DMS53 (cell line): ENCODE measurements at places on chromosomes 7 and 10.

- peak; percentile 83 for DNase-seq
Observed at GRCh38 chr7:126606331-126606730, 646.4 kb downstream of the GRM8 start.

- no peak for DNase-seq
Observed at GRCh38 chr7:92987538-92987937, 130.2 kb downstream of the SAMD9 start.

DNA sequence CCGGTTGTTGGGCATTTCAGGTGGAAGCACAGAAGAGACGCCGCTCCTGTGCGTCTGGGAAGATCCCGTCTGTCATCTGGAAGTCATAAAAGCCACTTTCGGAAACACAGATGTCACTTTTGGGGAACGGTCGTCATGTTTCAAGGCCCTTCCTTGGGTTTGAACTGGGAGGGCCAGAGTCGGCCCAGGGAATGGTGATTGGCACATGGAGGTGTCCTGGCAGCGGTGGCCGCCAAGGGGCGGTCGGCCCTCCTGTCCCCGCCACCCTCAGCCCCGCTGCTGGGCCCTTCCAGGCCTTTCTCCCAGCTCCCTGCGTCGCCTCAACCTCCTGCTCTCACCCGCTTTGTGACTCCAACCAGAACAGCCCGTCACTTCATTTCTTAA lies 115.2 kb upstream of the SFMBT2 start:
- peak; percentile 30 for DNase-seq

- no peak for DNase-seq
Observed at GRCh38 chr10:14588084-14588937, 186.4 kb downstream of the FAM107B start.

DNA sequence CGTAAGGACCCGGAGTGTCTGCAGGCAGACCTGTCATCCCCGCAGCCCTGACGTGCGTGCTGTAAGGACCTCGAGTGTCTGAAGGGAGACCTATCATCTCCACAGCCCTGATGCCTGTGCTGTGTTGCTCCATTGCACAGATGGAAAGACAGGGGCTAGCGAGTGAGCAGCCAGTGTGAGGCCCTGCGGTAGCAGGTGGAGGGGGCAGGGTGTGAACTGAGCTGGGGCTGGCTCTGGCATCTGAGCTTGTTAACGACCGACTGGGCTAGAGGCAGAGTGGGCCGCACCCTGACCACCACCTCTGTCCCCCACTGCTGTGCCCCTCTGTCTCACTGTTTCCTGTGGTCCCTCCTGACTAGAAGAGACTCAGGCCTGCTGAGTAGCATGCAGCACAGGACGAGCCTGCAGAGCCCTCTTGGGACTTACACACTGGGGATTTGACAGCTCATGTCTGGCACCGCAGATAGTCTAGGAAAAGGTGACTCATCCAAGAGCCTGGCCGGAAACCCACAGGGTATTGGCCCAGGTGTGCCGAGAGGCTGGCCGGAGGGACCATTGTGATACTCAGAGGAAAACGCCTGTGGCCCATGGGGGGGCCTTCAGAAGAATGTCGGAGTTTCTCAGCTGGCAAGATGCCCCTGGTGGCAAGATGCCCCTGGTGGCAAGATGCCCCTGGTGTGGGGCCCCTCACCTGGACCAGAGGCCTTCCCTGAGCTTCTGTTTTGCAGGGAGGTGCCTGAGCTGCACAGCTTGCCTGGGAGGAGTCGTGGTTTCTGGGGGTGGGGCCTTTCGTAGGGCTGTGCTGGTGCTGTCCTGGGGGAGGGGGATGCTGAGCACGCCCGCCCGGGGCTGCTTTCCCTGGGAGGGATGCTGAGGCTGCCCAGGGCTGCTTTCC lies 34.3 kb downstream of the INPP5A start:
- DNase-seq: peak; percentile 92

- peak; percentile 51 for DNase-seq
Observed at GRCh38 chr7:65798111-65799075, 74.5 kb upstream of the VKORC1L1 start.

DNA sequence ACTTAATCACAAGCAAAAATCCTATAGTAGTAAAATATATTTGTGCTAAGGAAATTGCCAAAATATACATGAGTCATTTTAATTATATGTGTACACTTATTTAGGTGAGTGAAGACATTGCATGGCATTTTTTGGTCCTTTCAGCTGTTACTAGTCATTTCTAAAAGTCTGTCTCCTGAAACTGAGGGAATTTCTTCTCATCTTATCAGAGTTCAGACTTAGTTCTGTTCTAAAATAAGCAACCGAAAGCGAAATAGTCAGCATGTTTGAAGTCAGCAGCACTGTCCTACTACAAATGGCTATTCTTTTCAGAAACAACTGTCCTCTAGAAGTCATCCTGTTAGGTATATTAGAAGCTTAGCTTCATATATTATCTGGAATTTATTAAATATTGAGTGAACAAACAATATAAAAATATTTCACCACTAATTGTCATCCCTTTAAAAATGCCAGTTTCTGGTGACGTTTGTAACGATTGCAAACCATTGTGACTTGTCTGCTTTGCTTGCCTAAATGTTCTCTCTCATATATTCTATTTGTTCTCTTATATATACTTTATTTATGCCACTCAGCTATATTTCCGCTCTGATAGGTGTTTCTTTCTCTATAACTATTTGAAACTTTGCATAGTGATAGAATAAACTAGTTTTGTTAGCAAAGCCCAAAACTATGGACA lies 227.4 kb upstream of the KAT6B start:
- DNase-seq: no peak

DNA sequence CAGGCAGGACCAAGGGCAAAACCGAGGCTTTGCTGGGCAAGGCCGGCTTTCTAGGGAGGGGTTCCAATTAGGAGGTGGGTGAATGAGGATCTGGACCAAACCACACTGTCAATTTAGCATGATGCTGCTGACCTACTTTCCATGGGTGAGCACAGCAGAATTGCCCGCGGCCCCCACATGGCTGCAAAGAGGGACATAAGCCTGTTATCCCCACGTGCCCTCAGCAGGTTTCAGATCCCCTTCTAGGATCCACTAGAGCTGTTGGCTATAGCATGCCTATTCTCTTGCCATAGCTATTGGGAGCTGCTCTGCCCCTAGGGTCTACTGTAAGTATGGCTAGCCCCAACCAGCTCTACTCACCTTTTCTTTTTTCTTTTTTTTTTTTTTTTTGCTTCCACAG lies 102.8 kb downstream of the COL13A1 start:
- peak; percentile 11 for DNase-seq

DNA sequence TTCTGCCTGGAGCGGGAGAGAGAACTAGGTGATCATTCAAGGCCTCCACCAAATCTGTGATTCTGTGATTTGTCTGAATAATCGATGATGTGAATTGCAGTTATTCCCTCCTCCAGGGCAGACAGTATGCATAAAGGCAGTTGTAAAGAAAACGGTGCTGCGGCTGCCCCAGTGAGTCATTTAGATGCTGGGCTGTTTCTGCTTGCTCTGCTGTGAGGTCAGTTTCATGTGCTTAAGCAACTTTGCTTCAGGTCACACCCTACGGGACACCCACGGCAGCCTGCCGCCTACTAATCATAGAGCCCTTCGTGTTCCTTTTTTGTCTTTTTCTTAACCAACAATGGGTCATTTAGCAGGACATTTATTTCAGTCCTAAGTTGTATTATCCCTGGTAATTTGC lies 158.1 kb upstream of the PITRM1 start:
- DNase-seq: no peak

DNA sequence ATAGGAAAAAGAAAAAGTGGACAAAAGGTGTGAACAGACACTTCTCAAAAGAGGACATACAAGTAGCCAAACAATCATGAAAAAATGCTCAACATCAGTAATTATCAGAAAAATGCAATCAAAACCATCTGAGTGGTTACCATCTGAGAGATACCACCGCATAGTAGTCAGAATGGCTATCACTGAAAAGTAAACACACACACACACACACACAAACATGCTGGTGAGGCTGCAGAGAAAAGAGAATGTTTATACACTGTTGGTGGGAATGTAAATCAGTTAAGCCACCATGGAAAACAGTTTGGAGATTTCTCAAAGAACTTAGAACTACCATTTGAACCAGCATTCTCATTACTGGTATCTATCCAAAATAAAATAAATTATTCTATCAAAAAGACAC lies 145.7 kb downstream of the CYP26A1 start:
- peak; percentile 15 for DNase-seq

GRCh38 chr10:10055656-10056442 lies 961.8 kb upstream of the CELF2 start:
- DNase-seq: no peak

DNA sequence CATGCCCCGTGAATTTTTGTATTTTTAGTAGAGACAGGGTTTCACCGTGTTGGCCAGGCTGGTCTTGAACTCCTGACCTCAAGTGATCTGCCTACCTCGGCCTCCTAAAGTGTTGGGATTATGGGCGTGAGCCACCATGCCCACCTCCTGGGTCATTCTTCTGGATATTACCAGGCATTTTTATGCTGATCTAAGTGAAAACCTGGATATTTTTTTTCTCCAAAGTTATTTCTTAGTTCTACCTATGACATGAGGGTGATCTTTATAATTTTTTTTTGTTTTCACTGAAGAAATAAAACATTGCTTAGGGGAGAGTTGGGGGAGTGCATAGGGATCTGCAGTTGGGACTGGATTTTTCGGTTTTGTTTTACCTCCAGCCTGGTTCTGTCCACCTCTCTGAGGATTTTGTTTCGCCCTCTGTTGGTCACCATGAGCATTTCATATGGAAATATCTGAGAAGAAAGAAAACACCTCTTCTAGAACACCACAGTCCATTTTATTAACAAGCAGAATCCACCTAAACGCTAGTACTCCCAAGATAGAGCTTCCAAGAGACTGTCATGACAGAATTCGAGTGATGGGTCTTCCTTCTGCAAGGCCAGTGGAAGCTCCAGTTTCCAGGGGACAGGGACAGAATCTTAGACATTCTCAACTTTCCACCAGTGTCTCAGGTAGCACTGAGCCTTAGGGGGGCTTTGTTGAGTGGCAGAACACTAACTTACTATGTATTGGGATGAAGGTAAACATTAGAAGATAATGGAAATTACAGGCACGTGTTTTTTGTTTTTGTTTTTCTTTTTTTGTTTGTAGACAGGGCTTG lies 33.4 kb upstream of the AFAP1L2 start:
- peak; percentile 50 for DNase-seq

GRCh38 chr10:104646146-104646545 lies 5.1 kb downstream of the SORCS3 start:
- no peak for DNase-seq

- DNase-seq: peak; percentile 75
Observed at GRCh38 chr10:68156373-68157185, 47.3 kb downstream of the MYPN start.
